Activated CD4-positive, alpha-beta T cell treated with anti-CD3 and anti-CD28 coated beads, Interleukin-2, Interleukin-4, amounts not matched to agents 100 ng/mL and 50 ng/mL, durations not matched to agents 16 hours and 8 hours (primary cell): ENCODE measurements at places on chromosomes 16 and 17.

DNA sequence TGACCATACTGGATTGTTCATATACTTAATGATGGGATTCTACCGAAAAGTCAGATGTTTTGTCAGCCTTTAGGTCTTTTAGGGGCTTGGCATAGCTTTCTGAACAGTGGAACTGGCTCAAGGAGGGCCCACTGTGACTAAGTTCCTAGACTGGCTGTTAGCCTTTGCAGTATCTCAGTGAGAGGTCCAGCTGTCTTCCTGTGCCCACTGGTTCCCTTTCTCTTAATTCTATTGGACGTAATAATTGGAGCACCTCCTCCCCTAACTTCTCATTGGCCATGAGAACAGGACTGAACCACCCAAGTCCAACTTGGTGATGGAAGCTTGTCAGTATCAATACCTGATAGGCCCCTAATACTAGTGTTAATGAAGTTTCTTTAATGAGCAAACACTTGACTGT is 13.5 kb downstream of the KPNA2 start:
- DNase-seq = no peak

- DNase-seq = no peak
Observed at GRCh38 chr17:44623070-44623725, 33.1 kb upstream of the MEIOC start.

DNA sequence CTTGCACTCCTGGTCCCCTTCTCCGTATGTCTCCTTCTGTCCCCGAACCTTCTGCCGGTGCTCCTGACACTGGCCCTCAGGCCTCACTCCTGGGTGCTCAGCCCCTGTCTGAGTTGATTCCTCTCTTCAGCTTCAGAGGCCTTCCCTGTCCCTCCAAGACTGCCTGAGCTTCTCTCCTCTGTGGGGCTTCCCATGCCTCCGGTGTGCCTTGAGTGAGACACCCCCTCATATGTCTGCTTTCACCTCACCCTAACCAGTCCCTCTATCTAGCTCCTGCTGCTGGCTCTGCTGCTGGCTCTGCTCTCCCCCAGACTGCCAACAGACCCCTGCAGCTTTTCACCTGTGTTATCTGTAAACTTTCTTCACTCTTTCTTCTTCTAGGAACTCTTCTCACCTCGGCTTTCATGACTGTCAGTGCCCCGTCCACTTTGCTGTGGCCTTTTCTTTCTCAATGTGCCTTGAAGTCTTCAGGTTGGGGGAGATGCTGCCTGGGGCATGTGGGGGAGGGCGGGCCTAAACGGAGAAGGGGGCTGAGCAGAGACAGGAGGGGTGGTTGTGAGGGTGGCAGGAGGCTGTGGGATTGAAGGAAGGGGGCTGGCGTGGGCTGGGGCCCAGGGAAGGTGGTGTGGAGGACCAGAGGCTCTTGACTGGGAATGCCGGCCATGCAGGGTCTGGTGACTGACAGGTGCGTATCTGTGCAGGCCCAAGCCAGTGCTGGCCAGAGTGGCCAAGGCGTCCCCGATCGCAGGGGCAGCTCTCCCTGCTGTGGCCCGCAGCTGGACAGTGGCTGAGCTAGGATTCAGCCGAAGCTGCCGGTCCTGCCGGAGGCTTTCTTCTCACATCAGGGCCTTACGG is 81.3 kb downstream of the METRNL start:
- no peak for DNase-seq

GRCh38 chr17:62965686-62966425 is at the start of gene TANC2:
Gene TANC2 (plus strand): TSS chr17:62966235. CDS start chr17:63009560, 43,325 bp downstream.
- peak; percentile 73 for DNase-seq

GRCh38 chr16:47965439-47965838 is 190.4 kb downstream of the ABCC12 start:
- DNase-seq = no peak

DNA sequence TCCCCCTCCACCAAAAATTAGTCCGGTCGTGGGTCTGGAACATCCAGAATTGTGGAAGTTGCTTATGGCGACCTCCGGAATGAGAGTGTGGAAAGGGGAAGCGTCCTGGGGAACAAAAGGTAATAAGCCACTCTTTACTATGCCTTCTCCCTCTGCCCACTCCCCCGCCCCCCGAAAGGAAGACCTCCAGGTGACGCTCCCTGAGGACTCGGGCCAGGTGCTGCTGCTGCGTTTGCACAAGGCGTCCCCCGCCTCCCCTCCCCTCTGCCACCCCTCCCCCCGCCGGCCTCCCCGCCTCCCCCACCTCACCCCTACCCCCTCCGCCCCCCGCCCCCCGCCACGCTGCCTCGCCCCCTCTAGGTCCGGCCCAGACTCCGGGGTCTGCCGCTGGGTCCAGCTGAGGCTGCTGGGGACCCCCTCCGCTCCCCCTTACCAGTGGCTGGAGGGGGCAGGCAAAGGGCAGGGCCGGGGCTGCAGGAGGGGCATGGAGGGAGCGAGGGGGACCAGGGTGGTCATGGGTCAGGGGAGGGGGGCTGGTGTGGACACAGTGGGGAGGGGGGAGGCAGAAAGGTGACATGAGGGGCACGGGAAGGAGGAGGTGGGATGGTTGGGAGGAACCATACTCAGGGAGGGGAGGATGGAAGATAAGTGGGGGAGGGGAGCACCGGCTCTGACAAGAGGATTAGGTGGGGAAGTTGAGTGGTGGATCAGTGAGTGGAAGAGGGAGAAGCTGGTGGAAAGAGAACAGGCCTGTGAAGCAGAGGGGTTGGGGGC is 23.6 kb downstream of the ALOX12B start:
- no peak for DNase-seq

DNA sequence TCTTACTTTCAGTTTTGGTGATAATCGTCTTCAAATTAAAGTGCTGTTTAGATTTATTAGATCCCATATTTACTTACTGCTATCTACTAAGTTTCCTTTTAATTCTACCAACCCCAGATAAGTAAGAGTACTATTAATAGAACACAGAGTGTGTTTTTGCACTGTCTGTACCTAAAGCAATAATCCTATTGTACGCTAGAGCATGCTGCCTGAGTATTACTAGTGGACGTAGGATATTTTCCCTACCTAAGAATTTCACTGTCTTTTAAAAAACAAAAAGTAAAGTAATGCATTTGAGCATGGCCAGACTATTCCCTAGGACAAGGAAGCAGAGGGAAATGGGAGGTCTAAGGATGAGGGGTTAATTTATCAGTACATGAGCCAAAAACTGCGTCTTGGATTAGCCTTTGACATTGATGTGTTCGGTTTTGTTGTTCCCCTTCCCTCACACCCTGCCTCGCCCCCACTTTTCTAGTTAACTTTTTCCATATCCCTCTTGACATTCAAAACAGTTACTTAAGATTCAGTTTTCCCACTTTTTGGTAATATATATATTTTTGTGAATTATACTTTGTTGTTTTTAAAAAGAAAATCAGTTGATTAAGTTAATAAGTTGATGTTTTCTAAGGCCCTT is 56.8 kb downstream of the HLF start:
- DNase-seq = no peak

GRCh38 chr17:14316126-14316832 is 15.4 kb downstream of the HS3ST3B1 start:
- DNase-seq = no peak
